ENCODE measurements at places on chromosomes 16 and 17.
A peak's percentile ranks its signal among the peaks of the same experiment; 100 is the strongest.

DNA sequence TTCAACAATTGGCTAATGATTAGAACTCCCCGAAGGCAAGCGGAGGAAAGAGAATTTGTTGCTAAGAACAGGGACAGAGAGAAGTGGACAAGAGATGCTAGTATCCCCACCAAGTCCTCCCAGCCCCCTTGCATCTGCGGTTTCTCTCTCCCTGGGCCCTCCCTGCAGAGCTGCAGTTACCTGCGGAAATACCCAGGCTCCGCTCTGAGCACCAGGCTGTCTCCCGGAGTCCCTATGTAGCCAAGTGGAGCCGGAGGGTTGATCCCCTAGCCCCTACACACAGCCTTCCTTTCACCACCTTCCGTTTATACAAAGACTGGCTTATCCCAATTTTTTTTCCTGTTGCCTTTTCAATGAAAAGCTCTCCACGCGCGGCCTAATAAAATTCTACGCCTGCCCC lies 834.4 kb downstream of the KCNJ2 start:
- no peak for DNase-seq

DNA sequence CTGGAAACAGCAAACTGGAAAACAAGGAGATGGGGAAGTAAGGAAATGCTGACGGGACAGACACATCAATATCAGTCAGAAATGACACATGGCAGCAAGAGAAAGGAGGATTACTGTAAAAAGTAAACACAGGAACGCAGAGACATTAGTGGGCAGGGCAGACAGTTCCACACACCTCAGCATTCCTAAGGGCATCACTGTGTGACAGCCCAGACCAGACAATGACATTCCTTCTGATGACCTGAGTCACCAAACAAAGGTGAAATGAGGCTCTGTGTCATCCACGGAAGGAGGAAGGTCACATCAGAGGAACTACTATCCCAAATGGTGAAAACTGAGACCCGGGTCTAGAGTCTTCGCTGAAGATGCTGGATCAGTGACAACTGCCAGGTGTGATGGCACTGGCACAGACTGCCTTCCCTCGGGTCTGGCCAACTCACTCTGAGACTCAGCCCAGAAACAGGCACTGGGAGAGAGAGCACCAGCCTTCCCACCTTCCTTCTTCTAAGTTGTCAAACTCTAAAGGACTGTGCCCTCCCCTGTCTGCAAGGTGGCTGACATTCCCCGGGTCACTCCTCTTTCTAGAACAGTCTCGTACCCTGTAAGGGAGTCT lies 36.7 kb downstream of the TK2 start:
- DNase-seq, result no peak

DNA sequence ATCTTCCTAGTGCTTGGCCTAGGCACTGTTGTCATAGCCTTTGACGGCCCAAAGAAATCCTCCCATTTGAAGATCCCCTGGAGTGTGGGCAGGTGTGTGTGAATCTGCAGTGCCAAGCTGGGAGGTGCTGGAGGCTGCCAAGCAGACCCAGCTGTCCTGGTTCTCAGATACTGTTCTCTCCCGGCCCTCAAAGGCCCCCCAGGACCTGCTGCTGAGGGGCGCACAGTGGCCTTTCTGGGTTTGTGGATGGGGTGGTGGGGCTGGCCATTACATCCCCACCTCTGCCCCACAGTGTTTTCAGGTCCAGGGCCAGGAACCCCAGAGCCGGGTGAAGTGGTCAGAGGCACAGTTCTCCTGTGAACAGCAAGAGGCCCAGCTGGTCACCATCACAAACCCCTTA lies 60.5 kb downstream of the MRC2 start:
- no peak for DNase-seq

DNA sequence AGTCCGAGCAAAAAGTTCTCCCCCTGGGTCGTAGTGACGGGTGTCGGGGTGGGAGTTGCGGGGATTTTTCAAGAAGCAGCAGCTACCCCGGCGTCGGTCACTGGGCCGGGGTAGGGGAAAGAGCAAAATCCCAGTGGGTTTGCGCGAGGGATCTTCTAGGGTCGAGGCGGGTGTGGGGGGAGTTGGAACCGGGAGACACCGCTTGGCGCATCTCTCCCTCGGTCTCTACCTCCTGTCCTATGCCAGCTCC lies 2.3 kb upstream of the UBTF start:
- no peak for DNase-seq

GRCh38 chr16:69532641-69533455 lies 32.9 kb upstream of the NFAT5 start:
- DNase-seq, result no peak

DNA sequence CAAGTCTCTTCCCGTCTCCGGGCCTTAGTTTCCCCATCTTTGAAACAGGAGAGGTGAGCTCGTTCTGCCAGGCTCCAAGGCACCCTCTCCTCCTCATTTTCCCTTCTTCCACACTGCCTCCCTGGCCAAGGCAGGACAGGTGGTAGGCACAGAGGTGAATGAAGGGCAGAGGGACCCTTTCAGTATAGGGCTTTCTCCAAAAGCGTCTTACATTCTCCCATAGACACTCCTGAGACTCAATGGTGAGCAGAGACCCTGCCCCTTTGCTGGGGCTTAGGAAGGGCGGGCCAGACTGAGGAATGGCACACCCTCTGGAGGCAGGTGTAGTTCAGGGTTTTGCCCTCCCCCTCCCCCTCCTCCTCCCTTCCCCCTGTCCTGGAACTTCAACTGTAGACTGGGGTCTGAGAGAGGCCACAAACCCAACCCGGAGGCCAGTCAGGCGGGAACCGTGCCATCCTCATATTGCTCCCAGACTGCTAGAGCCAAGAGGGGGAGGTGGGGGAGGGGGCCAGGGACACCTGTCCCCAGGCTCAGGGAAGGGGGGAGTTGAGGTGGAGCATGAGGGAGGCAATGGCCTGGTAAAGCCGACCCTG lies 1.9 kb downstream of the PLEKHH3 start:
- DNase-seq, result no peak

GRCh38 chr16:27127308-27127707 lies 60.6 kb downstream of the C16orf82 start:
- DNase-seq, result no peak

- no peak for DNase-seq
These were observed 30.7 kb downstream of the CD300LF start for GRCh38 chr17:74682028-74682427.

- no peak for DNase-seq
These were observed 1187.6 kb upstream of the CDH8 start for GRCh38 chr16:63223851-63224250.

DNA sequence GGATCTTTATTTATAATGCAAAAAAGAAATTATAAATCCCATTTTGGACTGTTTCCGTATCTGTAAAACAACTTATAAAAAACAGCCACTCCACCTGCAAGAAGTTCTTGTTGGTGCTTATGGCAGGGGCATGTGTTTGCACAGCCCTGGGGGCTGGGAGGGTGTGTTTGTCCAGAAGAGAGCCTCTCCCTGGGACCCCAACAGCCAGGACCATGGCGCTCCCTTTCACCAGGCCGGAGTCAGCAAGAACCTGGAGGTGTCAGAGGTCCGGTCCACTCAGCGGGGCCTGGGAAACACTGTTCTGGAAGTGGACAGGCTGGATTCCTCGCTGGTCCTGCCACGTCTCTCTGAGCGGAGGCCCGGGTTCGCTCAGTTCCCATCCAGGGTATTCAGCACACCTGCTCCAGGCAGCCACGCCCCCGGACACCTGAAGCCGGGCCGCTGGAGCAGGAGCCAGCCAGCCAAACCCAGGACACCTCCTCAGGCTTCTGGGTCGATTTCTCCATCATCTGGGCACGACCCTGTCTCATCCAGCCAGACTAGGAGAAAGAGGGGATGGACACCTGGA lies 18.9 kb upstream of the GINS2 start:
- no peak for DNase-seq

GRCh38 chr16:82621781-82622180 lies 5.0 kb upstream of the CDH13 start:
- no peak for DNase-seq

DNA sequence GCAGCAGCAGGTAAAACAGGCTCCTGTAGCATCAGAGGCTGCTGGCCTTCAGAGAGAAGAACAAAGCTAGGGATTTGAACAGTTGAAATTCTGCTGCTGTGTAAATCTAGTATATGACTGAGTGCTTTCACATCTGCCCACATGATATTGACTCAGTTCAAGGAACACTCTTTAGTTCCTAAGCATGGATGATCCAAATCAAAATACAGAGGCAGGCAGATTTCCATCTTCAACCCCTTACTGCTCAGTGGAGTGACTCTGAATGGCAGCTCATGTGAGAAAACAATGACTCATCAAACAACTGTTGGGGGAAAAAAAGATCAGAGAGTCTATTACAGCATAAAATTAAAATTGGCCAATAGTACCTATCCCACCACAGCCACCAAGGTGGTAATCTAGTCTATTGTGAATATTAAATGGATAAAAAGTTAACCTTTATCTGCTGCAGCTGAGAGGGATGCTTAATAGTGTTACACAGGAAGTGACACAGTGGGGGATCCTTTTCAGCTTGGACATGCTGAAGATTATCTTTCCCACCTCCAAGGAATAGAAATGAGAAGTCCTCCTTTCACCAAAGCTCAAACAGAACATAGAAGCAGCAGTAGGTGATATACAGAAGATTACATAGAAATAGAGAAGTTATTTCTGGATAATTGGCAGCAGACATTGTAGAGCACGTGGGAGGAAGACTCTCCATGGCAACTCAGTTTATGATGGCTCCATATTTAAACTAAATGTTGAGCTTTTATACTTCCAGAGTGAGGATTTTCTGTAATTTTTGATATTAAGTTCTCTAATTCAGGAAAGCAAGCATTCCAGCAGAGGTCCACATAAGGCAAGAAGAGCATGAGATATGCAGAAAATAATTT lies 239.7 kb upstream of the ERCC4 start:
- no peak for DNase-seq

- DNase-seq, result no peak
These were observed 55.0 kb downstream of the AMFR start for GRCh38 chr16:56370185-56370874.

DNA sequence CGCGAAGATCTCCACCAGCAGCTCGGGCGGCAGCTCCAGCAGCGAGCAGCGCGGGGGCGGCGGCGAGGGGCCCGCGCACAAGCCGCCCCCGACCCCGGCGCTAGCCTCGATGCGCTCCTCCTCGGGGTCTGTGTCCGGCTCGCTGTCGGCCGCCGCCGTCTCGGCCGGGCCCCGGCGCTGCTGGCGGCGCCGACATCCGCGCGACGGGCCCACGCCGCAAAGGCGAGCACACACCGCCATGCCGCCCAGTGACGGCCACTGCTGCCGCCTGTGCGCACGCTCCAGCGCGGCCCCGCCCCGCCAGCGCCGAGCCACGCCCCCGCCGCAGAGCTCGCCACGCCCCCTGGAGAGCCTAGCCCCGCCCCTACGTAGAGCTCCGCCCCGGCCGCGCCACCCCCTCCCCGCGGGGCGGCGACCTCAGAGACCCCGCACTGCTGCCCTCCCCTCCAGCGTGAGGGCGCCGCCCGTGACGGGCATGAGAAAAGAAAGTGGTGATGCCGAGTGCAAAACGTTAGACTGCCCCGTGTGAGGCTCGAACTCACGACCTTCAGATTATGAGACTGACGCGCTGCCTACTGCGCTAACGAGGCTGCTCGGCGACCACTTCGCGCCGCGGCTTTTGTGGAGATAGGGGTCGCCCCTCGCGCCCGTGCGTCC lies at the start of gene FBXO31:
Gene FBXO31 (minus strand): TSS at position 272 of the 657 bp plus-strand sequence. CDS start 32 bp downstream, at position 240.
- peak; percentile 85 for DNase-seq

GRCh38 chr17:2964370-2964769 lies 99.0 kb downstream of the OR1D5 start:
- no peak for DNase-seq

- no peak for DNase-seq
These were observed 47.7 kb upstream of the XYLT1 start for GRCh38 chr16:17518441-17518840.

- no peak for DNase-seq
These were observed 5.8 kb upstream of the FOXF1 start for GRCh38 chr16:86504315-86505184.

DNA sequence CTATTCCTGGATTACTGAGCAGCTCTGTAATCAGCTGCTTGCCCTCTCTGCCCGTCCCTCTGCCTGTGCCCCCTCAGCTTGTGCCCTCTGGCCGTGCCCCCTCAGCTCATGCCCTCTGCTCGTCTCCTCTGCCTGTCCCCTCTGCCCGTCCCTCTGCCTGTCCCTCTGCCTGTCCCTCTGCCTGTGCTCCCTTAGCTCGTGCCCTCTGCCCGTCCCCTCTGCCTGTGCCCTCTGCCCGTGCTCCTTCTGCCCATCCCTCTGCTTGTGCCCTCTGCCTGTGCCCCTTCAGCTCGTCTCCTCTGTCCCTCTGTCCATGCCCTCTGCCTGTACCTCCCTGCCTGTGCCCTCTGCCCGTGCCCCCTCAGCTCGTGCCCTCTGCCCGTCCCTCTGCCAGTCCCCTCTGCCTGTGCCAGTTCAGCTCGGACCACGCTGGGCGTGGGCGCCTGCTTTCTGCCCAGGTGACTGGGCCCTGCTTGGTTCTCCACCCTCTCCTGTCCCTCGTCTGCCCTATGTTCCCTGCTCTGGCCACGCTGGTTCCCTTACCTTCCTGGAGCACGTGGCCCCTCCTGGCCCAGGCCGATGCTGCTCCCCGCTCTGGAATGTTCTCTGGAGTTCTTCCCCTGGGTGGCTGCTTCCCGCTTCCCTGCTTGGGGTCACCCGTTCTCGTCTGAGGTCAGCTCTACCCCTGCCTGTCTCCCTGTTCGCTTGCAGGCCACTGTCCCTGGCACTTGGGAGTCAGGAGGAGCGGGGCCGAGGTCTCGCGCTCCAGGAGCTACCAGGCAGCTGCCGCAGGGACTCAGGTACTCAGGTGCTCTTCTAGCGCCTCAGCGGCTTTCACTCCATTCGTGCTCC lies 63.9 kb downstream of the BANP start:
- no peak for DNase-seq

DNA sequence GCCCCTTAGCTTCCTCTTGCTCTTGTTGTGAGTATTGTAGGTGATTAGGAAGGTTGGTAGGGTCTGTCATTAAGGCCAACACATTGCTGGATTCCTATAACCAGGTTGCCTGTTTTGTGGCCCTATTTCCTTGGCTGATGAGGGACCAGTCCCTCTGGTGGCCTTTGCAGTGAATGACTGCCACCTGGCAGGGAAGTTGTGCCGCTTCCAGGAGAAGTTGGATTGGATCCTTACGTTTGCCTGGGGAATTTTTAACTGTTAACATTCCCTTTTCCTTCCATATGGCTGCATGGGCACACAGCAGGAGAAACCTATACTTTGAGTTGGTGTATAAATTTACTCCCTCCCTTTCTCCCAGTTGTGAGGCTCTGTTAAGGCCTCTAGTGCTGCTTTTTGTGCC lies 32.4 kb downstream of the LCMT1 start:
- DNase-seq, result no peak
